ENCODE measurements at places on chromosomes 5 and 9.
A peak's percentile ranks its signal among the peaks of the same experiment; 100 is the strongest.

GRCh38 chr9:87189006-87189405, 241.7 kb upstream of the GAS1 start:
- DNase-seq: no peak

DNA sequence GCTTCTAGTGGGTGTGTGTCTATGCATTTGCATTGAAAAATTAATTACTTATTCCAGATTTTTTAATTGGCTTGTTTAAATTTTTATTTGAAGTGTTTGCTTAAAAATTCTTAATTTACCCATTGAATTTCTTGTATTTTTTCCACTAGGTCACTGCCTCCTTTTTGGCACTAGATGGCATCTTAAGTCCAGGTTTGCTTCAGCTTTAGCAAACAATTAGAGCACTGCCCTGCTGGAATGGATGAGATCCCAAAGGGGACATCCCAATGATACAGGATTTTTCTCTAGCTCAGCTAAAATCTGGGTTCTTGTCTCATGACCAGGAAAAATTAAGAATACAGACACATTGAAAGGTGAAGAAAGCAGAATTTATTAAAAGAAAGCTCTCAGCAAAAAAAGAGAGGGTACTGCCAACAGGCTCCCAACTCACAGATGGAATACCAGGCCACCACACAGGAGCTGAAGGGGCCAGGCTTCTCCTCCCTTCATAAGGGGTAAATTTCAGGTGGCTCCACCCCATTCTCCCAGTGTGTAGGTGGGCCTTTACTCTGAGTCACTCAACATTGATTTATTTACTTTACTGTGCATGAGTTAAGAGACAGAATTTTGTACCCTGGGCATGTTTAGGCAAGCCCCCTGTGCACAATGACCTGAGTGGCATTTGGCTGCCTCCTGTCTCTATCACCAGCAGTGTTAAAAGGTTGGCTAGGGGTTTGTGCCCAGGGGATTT, 532.4 kb downstream of the ANXA1 start:
- peak; percentile 31 for DNase-seq

DNA sequence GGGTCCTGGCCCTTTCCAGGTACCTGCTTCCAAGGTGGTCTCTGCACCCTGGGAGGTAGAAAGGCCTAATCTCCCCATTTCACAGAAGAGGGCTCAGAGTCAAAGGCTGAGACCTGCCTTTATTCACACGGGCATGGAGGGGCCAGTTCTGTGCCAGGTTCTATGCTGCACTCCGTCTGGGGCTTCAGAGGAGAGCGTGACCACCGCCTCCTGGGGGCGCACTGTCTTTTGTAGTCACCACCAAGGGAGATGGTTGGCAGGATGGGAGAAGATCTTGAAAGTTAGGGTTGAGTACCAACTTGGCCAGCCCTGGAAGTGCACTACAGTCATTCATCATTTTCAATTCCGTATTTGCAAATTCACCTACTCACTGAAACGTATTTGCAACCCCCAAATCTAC, 23.7 kb upstream of the PRDM12 start:
- no peak for DNase-seq

GRCh38 chr5:77087484-77088261, 588 bp upstream of the ZBED3 start:
- peak; percentile 10 for DNase-seq

DNA sequence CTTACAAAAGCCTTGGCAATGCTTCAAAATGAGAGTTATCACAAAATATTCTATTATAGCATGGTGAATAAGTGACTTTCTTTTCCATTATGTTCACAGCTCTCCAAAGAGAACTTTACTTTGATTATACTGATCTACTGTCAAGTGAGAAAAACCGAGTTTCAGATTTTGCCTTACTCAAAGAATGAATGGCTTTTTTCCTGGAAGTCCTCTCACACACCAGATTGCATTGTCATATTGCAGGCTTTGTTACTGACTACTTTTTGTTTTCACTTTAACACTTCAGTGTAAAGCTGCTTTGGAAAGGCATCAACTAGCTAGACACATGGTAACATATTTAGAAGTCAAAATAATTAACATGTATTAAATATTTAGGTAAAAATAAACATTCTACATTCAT, 765.2 kb upstream of the NUDT12 start:
- DNase-seq: no peak

GRCh38 chr5:171432583-171433351, 13.3 kb downstream of the FGF18 start:
- DNase-seq: no peak

- no peak for DNase-seq
Measured at GRCh38 chr9:5554254-5554653, 43.9 kb downstream of the PDCD1LG2 start.

Data from fibroblast of skin of right biceps (primary cell).